Activated CD4-positive, alpha-beta T cell treated with anti-CD3 and anti-CD28 coated beads, Interleukin-2, amount 50 U/mL, for 16 hours (primary cell): ENCODE measurements at places on chromosomes 6 and 20.

DNA sequence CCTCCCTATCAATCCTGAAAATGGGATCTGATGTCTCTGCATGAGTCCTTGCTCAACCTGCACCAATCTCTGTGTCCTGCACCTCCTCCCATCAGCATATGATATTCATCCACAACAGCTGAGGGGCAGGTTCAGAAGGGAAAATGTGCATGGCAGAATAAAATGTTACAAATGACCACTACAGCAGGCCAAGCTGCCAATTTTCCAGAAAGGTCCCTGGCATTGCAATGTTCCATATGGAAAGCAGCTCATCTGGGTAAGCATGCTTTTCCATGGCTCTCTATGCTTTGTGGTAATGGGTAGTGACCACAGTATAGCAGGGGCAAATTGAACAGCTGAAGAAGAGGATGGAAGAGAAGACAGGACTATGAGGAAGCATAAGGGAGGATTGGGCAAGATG lies 841.2 kb upstream of the FLRT3 start:
- DNase-seq: no peak

DNA sequence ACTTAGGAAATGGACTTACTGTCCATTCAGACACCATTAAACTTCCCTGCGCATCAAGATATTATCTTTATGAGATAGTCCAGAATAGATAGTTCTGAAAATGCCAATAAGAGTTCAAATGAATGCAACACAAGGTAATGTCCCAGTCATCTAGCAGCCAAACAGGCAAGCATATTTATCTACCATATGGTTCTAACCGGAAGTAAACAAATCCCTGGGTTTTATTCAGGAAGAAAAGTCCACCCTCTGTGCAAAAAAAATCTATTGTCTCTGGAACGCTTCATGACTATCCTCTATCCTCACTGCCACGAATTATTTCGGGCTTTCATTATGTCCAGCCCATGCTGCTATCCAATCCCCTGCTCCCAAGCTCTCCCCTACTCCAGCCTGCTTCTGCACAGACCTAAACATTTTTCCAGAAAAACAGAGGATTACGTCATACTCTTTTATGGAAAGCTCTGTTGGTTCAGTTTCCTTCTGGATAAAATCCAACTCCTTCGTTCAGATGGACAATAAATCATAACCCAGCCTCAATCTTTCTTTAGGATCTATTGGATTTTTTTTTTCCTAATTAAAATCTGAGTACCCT lies 11.4 kb downstream of the PPIL6 start:
- no peak for DNase-seq

DNA sequence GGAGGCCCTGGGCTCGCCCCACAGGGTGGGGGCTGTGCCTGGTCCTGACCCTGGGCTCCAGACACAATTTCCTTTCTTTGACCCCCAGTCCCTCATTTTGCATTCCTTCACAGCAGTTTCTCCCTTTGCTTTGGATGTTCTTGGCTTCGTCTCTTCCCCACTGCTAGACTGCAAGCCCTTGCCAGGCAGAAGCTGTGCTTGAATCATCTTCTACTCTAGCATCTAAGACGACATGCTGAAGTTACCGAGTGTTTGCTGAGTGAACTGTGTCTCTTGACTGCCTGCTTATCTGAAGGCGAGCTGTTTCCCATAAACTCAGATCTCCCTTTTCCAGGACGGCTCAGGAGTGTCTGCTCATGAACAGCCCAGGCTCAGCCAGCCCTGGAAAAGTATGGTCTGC lies 14.3 kb upstream of the SYNDIG1 start:
- no peak for DNase-seq

- no peak for DNase-seq
Measured at GRCh38 chr6:1066449-1067090, 245.3 kb upstream of the FOXQ1 start.

DNA sequence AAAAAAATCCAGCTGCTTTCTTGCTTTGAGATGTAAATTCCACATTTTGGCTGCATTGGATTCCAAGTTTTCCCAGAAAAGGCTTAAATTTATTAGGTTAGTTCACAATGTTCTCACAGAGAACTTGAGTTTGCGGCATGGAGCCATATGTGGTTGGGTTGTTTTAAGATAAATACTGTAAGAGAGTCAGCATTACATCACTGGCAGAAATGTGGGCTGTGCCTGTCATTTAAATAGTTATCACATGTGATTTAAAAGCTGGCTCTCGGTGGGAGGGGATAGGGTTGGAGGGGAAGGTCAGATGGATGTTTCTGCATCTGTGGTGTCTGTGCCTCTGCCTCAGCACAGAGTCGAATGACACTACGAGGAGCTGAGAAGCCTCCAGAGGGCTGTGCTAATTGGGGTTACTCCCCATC lies 73.8 kb upstream of the SCP2D1 start:
- no peak for DNase-seq

GRCh38 chr20:51486197-51487005 lies 56.1 kb downstream of the NFATC2 start:
- DNase-seq: no peak

DNA sequence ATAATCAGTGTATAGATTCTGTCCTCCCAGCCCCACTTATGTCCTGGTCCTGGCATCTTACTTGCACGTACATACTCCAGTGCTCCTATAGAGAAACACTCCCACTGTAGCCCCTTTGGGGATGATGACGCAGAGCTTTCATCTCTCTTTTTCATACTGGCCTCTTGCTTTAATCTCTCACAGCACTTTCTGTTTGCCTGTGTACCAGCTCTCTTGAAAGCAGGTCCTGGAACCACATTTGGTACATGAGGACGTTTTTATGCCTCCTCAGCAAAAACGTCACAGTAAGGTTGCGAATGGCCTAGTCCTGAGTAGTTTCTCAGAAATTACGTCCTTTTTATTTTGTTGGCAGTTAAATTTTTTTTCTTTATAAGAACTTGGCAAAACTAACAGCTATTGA lies 10.8 kb downstream of the L3MBTL3 start:
- DNase-seq: peak; percentile 32

GRCh38 chr6:106383573-106383972 lies 23.1 kb downstream of the CRYBG1 start:
- DNase-seq: no peak

GRCh38 chr6:39465539-39465938 lies 143.0 kb upstream of the KCNK16 start:
- no peak for DNase-seq

- no peak for DNase-seq
Measured at GRCh38 chr6:34357937-34358336, 34.5 kb downstream of the NUDT3 start.

- DNase-seq: no peak
Measured at GRCh38 chr6:113859349-113860180, 2.4 kb downstream of the MARCKS start.

GRCh38 chr20:47492284-47492683 lies 9.4 kb upstream of the NCOA3 start:
- DNase-seq: no peak

DNA sequence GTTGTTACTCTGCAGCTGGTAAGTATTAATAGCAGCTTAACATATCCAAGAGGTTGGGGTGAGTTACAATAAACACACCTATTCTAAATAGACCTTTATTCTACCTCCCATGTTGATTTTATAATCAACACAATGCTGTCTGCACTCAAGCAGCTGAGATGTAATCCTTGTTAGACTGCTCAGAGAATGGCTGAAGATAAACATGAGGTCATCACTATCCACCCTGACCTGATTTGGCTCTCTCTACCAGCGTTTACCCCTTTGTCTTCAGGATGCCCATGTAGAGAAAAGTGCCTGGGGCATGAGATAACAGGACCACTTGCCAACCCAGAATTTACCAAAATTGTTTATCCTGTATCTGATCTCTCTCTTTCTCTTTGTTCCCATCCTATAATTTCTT lies 220.7 kb upstream of the DEFB112 start:
- no peak for DNase-seq

DNA sequence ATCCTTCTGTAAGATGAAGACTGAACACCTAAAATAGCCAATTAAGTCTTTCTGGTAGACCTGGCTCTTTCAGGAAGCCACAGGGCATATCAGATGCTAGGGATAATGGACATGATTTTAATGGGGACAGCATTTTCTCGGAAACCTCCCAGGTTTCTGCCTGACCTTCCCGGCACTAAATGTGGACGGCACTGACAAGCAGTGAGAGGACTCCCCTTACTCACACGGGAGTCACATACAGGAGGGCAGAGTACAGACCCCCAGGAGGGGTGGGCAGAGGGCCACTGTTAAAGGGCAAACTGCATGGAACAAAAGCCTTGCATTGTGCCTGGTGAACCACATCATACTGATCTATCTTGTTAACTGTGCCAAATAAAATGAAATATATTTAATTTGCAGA lies 19.9 kb downstream of the PSMG4 start:
- no peak for DNase-seq

GRCh38 chr6:32973144-32974015 lies 5.0 kb downstream of the BRD2 start:
- peak; percentile 51 for DNase-seq

DNA sequence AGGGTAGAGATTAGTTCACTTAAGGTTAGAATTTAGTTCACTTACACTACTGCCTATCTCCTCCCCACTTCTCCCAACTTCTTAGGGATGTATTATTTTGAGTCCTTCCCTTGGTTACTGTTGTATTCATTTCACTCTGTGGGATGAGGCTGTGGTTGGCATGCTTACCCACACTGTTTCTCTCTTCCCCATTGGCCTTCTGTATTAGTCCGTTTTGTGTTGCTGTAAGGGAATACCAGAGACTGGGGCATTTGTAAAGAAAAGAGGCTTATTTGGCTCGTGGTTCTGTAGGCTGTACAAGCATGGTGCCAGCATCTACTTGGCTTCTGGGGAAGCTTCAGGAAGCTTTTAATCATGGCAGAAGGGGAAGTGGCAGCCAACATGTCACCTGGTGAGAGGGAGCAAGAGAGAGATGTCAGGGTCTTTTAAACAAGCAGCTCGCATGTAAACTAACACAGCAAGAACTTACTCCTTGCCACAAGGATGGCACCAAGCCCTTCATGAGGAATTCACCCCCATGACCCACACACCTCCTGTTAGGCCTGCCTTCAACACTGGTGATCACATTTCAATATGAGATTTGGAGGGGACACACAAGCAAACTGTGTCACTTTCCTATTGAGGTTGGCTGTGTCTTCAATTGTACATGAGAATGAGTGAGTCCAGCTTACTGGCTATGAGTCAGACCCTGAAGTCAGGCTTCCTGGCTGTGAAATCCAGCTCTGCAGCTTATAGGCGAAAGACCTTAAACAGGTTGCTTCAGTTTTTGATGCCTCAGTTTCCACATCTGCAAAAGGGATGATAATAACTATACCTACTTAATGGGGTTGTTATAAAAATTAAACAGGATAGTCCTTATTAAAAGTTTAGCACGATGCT lies 53.3 kb downstream of the SYNDIG1 start:
- no peak for DNase-seq

DNA sequence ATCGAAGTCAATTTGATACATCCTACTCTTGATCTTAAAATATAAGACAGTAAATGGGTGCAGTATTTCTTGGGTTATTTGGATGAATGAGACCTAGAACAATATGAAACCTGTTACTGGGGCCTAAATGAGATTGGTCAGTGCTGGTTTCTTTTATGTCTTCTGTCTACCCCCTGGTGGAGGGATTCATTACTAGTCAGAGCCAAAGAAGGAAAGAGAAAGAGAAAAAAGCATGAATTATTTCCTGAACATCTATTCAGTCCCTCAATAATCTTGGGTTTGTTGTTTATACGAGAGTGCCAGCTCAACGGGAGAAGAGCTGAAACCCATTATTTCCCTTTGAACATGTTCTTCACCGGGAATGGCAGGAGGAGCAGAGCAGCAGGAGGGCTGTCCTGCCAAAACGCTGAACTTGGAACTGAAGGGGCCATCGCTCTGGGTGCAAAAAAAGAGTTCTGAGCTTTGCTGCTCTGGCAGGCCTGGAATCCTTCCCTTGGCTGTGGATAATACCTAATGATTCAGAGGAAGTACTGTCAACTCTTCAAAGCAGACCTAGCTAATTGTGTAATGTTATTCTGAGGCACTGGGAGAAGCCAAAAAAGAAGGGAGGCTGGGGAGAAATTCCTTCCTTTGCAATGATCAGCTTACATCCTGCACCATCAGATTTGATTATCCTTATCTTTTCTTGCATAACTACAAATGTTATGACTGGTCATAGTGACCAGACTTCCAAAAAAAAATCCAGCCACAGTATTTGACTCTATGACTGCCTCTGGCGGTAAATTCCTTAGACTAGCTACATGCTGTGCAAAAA lies 72.0 kb downstream of the BLOC1S5 start:
- DNase-seq: no peak

DNA sequence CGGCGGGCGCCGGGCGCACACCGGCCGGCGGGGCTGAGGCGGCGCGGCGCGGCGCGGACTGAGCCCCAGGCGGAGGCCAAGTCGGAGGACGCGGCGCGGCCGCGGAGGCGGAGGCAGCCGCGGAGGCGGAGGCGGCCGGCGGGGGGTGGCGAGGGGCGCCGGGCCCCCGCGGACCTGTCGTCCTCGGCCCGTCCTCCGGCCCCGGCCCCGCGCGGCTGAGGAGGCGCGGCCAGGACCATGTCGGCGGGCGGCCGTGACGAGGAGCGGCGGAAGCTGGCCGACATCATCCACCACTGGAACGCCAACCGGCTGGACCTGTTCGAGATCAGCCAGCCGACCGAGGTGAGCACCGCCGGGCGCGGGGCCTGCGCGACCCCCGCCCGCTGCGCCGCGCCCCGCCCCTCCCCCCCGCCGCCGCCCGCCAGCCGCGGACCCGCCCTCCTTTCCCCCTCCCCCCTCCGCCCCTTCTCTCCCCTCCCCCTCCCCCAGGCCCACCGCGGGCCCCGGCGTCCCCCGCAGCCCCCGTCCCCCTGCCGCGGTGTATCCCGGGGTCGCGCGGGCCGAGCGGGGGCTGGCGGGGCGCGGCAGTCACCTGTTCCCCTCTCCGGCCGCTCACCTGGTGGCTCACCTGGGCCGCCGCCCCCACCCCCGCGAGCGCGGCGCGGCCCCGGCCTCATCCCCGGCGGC lies at the start of gene AFDN:
AFDN (plus strand) TSS at position 16 of the 687 bp plus-strand sequence; CDS start at position 238, 222 bp downstream.
- DNase-seq: no peak

DNA sequence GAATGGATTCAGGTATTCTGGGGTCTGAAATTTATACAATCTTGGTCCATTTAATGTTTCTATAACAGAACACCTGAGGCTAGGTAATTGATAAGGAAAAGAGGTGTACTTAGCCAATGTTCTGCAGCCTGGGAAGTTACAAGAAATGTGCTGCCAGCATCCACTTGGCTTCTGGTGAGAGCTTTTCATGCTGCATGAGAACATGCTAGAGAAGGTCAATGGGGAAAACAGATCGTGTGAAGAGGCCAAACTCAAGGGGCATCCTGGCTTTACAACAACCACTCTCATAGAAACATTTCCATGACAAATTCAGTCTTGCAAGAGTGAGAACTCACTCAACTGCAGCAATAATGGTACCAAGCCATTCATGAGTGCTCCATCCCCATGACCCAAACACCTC lies 16.8 kb downstream of the IL22RA2 start:
- no peak for DNase-seq

DNA sequence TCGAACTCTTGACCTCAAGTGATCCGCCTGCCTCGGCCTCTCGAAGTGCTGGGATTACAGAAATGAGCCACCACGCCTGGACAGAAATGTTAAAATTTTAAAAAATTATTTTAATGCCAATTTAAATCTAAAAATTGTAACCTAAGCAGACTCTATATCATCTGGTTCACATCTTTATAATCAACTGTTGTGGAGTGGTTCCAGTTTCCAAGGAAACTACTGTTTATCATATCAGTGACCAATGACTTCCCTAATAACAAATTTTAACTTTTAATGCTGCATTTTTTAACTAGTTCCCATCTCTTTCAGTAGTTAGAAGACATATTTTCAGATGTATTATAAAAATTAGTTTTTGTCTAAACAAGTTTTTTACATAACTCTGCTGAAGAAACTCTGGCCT lies 5.2 kb upstream of the BTN3A2 start:
- DNase-seq: no peak
